ENCODE measurements at places on chromosomes 2 and 18.

GRCh38 chr18:23107718-23108117 lies 27.6 kb upstream of the CABLES1 start:
- DNase-seq, result no peak

GRCh38 chr18:56575819-56576663 lies 62.4 kb downstream of the TXNL1 start:
- no peak for DNase-seq

DNA sequence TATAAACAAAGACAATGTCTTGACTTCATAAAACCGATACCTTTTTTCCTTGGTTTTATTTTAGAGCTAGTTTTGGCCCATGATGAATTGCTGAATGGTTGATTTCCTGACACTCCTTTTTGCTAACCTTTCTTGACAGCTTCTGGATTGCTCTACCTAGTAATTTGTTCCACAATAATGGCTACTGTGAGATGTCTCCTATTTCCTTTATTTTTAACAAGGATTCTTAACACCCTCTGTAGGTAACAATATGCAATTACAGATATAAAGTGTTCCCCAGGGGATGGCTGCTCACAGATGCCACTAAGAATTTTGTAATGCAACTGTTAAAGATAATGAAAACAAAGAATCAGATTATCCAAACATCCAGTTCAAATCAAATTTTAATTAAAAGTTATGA lies 100.8 kb upstream of the ATP5MC3 start:
- no peak for DNase-seq

DNA sequence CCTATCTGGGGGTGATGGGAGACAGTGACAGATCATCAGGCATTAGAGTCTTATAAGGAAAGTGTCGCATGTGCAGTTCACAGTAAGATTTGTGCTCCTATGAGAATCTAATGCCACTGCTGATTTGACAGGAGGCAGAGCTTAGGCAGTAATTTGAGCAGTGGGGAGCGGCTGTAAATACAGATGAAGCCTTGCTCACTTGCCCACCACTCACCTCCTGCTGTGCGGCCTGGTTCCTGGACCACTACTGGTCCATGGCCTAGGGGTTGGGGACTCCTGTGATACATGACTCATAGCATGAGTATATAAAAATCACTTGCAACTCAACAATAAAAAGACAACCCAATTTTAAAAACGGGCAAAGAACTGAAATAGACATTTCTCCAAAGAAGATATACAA lies 71.1 kb upstream of the ACAA2 start:
- DNase-seq, result no peak

DNA sequence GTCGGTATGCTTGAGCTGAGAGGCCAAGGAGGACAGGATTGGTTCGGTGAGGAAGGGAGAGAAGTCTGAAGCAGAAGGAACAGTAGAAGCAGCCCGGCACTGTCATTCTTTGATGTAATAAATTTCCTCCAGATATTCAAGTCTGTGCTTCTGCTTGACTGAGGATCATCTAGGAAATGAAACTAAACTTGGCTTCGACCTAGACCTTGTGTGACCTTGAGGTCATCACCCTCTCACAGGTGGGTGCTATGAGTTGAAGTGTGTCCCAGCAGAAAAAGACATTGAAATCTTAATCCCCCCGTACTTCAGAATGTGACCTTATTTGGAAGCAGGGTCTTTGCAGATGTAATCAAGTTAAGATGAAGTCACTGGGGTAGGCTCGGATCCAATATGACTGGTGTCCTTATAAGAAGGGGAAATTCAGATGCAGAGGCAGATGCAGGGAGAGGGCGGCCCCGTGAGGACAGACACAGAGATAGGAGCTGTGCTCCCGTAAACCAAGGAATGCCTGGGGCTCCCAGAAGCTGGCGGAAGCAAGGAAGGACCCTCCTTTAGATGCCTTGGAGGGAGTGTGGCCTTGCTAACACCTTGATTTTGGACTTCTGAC lies 49.0 kb downstream of the PRKCE start:
- DNase-seq, result no peak

GRCh38 chr18:3392467-3392855 lies 57.5 kb upstream of the TGIF1 start:
- no peak for DNase-seq

DNA sequence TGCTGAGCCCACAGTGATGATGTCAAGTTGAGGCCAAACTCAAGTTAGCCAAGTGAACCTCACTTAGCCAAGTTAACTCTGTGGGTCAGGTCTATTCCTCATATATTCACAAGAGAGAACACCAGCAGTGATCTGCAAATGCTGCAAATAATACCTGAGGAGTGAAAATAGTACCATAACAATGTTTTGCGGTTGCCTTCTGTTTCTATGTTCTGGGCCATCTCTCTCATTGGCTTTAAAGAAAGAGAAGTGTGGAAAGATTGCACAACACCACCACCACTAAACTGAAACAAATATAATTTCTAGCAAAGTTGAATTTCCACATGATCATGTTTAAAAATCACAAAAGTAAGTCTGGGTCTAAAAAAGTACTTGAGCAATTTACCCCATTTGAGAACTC lies 211.1 kb upstream of the GALNT5 start:
- no peak for DNase-seq

DNA sequence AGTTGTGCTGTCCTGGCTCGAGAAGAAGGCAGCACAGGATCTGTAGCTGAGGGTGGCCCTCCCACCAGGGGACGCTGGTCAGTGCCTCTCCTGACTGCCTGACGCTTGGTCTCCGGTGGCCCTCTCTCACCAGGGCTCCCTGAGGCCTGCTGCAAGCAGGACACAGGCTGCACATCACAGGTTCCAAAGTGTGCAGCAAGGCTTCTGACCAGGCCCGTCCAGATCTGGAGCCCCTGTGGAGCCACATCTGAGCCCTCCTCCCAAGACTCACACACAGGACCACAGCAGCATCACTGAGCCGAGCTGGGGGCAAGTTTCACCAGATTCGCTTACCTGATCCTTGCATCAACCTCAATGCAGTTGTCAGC lies 12.1 kb downstream of the AMER3 start:
- no peak for DNase-seq

GRCh38 chr2:199370150-199370780 lies 87.5 kb downstream of the SATB2 start:
- no peak for DNase-seq

DNA sequence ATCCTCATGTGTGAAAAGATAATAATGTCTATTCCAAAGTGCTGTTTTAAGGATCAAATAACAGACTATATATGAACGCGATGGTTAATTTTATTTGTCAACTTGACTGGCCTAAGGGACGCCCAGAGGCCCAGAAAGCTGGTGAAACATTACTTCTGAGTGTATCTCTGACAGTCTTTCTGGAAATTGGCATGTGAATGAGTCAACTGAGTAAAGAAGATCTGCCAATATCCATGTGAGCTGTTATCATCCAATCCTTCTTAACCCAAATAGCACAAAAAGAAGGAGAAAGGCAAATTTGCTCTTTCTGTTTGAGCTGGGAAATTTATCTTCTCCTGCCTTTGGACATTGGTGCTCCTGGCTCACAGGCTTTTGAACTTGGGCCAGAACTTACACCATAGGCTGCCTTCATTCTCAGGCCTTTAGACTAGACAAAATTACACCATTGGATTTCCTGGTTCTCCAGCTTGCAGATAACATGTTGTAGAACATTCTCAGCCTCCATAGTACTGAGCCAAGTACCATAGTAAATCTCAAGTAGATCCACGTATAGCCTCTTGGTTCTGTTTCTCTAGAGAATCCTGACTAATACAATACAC lies 114.7 kb upstream of the DOCK10 start:
- DNase-seq, result no peak

GRCh38 chr18:61082976-61083630 lies 250.1 kb upstream of the CDH20 start:
- DNase-seq, result no peak

- no peak for DNase-seq
These were observed 250.9 kb downstream of the PIEZO2 start for GRCh38 chr18:10898417-10898974.

DNA sequence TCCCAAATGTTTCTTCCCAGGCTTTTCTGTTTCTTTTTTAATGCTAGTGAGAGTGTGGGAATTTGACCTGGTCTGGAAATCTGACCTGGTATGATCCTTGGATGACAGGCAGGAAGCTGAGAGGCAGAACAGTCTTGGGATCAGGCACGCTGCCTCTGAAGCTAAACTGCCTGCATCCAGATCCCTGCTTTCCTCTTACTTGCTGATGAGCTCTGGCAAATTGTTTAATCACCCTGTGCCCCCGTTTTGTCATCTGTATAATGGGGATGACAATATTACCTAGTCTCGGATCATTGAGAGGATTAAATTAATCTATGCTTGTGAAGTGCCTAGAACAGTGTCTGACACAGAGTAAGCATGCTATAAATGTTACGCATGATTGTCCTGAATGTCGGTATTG lies 3.3 kb downstream of the KLHL23 start:
- DNase-seq, result no peak

DNA sequence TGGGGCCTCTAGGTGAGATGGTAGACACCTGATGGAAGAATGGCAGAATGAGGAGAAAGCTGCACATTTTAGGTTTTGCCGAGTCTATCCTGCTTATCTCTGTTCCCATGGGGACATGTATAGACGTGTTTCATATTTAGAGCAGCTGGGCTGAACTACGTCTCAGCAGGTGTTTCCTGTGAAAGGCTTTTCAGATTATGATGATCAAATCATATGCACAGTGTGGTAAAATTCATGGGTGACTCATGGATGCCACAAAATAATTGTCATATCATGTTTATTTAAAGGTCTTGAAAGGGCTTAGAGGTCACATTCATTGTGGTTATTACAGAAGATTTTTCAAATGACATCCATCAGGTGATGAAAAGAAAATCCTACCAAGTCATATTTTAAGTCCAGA lies 90.5 kb downstream of the ICOS start:
- peak; percentile 23 for DNase-seq

DNA sequence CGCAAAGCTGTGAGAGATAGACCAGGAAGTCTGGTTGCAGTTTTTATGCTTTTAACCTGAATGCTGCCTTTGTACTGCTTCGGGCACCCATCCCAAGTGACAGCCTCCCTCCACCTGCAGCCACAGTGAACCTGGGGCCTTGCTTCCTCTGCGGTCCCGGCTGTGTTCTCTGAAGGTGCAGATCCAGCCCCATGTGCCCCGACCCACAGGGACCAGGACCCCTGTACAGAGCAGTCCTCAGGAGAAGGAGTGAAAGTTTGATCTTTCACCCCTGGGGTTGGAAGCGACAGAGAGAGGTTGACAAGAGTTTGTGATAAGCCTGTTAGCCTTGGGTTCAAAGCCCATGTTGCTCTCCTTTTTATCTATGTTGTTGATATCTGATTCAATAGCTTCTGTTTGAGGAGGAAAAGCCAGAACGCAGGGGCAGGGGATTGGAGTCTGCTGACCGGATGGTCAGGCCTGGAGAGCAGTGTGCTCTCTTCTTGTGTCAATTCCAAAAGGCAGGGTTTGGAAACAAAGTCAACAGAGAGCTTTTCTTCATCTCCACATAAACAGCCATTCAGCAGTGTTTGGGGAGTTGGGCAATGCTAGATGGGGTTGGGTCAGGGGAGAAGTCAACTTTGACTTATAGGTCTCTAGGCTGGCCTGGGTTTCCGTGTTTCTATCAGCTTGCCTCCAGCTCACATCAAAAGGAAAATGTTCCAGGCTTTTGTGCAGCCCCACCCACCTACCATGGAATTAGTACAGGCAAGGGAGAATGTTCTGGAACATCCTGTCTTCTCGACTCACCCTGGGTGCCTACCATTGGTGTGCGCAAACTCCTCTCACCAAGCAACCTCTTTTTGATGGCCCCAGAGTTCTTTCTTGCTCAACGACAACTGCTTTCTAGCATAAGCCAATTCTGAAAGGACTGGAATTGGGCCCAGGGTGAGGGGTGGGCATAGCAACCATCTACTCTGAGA lies 214.9 kb downstream of the ALPK2 start:
- no peak for DNase-seq

- no peak for DNase-seq
These were observed 45.5 kb downstream of the YES1 start for GRCh38 chr18:766550-766860.

DNA sequence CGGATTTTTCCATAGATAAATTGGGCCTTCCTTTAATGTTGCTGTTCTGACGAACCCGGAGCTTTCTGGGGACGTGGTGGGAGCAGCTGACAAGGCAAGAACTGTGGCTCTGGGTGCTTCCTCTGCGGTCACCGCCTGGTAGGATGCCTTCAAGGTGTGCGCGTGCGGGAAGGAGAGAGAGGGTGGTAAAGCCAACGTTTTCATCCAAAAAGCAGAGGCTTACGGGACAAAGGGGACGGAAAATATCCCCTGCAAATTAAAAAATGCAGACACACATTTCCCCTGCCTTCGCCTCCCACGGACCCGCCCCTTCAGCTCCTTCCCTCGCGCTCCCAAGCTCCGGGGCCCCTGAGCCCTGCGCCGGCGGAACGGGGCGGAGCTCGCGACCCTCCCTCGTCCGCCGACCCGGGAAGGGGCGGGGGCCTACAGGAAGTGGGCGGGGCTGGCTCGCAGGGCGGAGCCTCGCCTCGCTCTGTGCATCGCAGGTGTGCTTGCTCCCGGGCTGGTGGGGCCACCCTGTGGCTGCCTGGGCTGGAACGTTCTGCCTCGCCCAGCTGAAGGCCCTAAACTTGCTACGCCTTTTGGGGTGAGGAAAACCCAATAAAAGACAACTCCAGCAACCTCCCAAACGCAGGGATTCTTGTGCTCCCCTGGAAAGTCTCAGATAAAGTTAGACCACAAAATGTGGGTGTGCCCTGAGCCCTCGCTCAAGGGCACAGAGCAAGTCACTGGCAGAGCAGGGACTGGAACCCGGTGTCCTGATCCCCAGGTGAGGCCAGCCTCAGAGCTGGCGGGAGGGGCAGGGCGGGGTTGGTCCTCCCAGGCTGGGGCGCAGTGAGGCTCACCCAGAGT lies 25.4 kb upstream of the SLC66A3 start:
- peak; percentile 81 for DNase-seq

GRCh38 chr2:221501210-221501882 lies 70.8 kb downstream of the EPHA4 start:
- DNase-seq, result no peak

- DNase-seq, result peak; percentile 26
These were observed 484.7 kb upstream of the NRP2 start for GRCh38 chr2:205197468-205198139.

- no peak for DNase-seq
These were observed 216.3 kb upstream of the DTNA start for GRCh38 chr18:34493566-34494358.

GRCh38 chr18:12231040-12231882 lies 22.9 kb upstream of the CIDEA start:
- no peak for DNase-seq

DNA sequence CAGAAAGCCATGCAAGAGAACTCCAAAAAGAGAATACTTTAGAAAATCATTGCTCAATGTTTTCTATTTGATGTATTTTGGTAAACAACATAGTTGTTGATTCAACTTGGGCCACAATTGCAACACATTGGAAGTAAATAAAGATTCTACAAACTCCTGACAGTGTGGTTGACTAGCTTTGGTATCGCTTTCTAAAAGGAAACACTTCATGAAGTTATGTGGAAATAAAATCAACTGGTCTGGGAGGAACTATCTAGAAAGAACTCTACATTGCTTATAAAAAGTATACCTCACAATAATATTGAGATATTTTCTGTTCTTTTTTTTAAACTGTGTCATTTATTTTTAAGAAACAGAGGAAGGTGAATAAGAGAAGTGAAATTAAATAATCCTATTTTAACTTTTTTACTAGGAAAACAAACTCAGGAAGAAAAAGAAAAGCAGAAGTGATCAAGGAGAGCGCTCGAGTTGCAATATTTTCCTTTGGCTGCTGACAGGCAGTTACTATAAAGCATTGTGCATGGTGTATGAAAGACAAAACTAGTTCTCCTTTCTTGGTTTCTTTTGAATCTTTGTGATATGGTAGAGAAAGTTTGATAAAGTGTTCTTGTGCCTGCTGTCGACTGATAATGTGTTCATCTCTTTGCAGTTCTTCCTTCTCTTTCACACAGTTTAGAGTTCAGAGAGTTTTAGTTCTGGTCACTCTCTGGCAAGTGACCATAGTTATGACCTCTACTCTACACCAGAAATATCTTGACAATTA lies 3.0 kb downstream of the DHRS9 start:
- DNase-seq, result no peak
